HTR-8/SVneo (cell line): ENCODE measurements at places on chromosomes 16 and 17.

DNA sequence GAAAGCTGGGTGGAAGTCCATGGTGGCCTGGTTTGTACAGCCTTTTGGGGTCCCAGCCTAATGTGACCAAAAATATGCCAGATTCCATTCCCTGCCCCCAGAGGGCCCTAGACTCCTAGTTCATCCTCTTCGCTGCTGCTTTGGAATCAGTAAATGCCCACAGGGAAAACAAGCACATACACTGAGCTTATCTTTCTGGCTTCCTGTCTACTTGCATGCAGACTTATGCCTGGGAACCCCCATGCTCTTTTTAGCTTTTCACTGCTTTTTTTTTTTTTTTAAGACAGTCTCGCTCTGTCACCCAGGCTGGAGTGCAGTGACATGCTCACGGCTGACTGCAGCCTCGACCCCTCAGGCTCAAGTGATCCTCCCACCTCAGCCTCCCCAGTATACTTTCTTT lies 6.2 kb upstream of the CD300LG start:
- peak; percentile 75 for DNase-seq

DNA sequence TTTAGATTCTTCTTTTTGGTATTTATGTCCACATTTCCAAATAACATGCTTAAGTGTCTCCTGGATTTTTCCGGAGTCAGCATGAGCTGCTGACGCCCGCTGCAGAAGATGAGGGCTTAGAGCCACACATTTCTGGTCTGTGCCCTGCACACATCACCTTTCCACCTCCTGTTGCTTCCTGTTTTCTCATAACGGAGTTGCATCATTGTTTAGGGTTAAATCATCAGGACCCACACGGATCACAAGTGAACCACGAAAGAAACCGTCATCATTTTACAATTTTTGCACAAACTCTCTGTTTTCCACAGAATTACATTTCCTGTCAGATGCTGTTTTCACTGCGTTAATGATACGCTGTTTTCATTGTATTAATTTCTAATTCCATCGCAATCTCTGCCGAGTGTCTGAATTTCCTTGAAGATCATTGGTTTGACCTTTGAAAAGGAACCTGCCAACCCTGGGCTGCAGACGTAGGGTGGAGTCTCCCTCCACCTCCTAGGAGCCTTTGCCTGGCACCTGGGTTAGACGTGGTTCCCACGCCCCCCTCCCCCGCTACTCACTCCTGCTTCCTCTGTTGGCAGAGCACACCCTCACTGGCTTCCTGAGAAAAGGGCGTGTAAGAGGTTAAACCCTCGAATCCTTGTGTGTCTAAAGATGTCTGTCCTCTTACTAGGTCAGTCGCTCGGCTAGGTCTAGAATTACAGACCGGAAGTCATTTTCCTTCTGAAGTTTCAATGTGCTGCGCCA lies 68.2 kb downstream of the RNF213 start:
- no peak for DNase-seq

DNA sequence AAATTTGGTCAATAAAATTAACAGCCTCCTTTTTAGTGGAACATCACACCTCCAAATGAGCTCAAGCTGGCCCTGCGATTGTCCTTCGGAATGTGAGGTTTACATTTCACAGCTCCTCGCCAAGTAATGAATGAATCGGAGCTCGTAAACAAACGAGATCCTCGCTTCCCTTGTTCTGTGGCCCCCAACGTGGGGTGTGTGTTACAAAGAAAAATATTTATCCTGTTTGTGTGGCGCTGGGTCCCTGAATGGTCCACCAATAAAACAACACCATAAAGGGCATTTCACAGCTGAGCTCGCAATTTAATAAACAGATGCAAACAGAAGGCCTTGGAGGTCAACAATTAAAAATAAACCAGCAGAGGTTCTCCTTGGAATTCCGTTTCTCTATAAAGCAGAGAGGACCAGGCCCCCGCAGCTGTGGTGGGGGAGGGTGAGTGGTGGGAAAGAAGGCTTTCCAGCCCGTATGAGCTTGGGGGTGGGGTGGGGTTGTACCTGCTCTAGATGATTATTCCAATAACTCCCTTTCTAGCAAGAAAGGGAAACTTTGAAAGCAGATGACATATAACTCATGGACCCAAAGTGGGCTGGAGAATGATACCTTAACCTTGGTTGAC lies 393.9 kb upstream of the SALL1 start:
- no peak for DNase-seq

DNA sequence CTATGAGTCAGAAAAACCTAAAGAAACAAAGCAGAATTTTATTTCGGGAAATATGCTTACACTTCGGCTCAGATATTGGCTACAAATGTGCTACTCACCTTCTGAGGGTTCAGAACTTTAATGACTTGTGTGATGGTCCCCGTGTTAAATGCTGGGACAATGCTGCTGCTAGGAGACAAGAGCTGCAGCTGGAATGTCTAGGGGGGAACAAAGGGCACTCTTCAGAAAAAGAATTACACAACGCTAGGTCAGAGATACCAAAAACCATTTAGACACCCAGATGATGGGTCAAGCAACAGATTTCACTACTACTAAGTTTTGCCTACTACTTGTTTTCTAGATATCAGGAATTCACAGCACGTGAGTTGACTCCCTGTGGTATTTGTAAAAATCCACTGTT lies 10.0 kb upstream of the PHLPP2 start:
- DNase-seq: no peak

DNA sequence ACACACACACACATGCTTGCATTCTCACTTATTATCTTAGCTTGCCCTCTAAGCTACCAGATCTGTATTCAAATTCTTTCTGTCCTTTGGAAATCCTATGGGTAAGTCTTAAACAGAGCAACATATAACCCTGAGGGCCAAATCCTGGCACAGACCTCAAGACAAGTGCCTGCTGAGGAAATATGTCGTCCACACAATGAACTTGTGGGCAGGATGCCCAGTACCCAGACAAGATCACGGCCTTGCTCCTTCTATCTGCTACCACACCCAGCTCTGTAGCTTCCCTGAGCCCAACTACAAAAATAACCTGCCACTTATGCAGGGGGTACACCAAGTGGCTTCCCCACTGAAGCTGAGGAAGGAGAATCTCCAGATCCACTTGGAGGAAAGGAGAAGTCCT lies 37.3 kb upstream of the FA2H start:
- no peak for DNase-seq
